Epithelial cell of proximal tubule (primary cell): ENCODE measurements at places on chromosomes 16 and 17.
A peak's percentile ranks its signal among the peaks of the same experiment; 100 is the strongest.

GRCh38 chr17:74943808-74944522 lies 8.3 kb downstream of the OTOP3 start:
- no peak for DNase-seq

DNA sequence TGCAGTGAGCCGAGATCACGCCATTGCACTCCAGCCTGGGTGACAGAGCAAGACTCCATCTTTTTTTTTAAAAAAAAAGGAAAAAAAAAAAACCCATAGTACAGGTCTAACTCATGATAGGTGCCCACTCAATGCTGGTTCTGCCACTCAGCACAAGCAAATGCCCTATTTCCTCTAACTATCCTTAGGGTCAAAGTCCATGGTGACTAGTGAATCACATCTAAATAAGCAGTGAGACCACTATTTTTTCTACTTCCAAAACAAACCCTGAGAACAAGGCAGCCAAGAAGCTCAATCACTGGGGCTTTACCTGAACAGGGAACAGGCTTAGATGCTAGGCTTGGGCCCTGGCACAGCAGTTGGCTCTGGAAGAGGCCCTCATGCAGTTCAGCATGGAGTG lies 3.4 kb downstream of the BLTP2 start:
- no peak for DNase-seq

DNA sequence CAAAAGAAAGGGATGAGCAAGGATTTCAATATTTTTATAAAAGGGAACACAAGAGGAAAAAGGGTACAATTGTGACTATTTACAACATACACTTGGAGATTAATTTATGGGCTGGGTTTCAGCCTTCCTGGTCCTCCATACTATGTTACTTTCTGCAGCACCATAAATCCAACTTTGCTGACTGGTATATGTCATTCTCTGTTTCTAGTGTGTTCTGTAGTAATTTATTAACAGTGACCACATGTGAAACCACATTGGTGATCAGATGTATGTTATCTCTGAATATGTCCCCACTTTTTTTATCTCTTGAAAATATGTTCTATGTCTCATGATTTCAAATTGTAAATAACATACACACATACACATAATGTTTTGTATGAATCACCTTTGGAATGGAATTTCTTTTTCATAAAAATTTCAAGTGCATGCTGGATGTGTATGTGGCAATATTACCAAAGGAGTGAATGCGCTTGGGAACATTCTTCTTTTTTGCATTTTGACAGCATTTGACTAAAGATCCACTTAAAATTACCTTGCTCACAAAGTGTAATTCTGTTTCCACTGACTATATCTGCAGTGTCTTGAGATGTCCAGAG lies 2.9 kb upstream of the LYRM9 start:
- no peak for DNase-seq

DNA sequence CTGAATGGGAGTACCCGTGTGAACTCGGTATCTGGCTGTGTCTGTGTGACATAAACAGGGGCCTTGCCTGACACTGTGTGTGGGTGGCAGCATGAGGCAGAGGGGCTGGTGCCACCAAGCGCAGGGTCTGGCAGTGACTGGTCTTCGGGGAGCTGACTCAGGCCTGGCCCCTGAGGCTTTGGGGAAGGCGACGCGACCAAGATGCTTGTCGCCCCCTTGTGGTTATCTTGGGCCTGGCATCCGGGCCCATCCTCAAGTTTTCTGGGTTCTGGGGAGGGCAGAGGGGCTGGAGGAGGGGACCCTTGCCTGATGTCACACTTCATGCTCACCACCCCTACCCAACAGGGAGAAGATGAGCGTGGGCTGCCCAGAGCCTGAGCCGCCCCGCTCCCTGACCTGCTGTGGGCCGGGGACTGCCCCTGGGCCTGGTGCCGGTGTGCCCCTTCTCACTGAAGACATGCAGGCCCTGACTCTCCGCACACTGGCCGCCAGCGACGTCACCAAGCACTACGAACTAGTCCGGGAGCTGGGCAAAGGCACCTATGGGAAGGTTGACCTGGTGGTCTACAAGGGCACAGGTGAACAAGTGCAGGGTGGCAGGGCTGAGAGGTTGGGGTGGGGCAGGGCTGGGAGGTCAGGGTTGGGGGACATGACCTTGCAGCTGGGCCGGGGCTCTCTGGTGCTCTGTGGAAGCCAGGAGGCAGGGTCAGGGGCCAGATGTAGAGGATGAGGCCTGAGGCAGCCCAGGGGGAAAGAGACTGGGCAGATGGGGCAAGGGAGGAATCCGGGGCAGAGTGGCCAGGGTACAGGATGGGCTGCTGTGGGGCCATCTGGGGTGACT lies 24.9 kb downstream of the SBK1 start:
- no peak for DNase-seq

DNA sequence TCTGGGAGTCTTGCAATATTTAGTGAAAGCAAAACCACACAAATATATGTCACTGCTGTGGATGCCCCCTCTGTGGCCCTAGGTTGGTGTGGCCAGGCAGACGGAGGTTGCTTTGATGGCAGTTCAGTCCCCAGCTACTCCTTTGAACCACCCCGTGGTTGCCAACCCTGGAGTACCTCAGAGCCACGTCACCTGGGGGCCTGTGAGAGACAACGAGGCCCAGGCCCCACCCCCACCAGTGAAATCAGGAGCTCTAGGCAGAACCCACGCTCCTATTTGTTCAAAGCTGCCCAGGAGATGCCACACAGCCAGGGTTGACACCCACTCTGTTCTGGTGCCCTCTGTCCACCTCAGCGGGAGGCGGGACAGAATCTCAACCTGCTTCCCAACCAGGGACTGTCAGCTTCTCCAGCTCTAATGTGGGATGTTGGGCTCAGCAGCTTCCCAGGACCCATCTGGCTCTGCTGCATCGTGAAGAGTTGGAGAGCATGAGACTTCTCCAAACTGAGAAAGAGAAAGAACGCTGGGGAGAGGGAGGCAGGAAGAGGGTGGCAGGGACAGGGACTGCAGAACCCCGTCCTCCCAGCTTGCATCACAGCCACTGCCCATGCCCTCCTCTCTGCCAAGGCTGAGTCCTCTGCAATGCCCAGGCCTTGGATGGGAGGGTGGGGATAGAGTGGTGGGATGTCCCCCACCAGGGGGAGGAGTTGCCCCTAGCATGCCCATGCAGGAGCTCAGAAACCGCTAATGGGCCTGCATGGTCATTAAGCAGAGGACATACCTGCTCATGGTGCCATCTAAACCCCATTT lies 81.8 kb downstream of the C16orf78 start:
- no peak for DNase-seq

DNA sequence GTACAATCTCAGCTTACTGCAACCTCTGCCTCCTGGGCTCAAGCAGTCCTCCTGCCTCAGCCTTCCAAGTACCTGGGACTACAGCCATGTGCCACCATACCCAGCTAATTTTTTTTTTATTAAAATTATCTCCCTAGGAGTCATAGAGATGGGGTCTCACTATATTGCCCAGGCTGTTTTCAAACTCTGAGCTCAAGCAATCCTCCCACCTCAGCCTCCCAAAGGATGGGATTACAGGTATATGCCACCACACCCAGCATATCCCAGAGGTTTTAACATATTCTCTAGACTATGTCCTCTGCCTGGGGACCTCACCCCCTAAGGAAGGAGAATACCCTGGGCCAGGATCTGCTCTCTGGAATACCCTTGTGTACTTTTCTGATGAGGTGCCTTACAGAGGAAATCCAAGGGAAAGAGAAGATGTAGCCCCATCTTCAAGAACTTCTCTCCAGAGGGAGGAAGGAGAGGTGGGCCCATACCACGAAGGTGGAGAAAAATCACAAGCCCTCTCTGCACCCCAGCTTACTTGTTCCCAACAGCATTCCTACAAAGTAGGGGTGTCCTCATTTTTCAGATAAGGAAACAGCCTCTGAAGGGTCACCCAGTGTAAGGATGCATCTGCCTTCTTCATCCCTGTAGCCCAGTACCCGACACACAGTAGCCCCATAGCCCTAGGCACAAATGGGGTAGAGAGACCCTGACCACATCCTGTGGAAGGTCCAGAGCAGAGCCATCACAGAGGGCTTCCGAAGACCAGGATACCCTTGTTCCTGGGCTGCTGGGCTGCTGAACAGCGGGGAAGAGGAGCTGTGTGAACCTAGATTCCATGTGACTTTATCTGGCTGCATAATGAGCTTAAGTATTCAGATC lies 151.6 kb downstream of the SOCS1 start:
- no peak for DNase-seq

DNA sequence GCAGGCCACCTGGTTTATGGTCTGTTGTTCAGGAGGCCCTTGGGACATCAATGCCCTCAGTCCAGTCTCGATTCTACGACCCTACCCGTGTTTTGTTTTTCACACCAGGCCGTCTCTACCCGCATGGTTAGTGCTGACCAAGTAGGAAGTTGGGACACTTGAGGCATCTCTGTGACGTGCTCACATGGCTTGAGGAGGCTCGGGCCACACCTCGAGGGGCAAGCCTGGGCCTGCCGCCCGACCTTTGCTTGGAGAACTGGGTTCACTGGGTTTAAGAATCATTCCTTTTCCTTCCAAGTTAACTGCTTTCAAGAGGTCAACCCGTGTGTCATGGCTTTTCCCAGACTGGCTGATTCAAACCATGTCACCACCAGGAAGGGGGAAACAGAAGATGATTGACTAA lies 86.8 kb downstream of the CMIP start:
- DNase-seq: peak; percentile 88

DNA sequence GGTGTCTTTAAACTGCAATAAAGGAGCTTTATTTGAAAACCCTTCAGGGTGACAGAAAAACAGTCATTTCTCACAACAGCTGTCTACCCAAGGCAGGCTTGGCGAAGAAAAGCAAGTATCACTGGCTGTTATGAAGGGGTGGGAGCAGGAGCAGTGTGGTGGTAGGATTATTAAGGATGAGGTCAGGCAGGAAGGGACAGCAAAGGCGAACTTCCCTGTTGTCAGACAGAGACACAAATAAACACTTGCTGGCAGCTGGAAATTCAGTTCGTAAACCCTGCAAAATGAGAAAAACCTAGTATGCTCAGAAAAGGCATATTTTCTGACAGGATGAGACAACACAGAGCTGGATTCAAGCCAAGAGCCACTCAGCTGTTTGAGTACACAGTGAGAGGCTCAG lies 416.3 kb upstream of the CDH5 start:
- no peak for DNase-seq
